ENCODE measurements at places on chromosomes 7 and 10.

GRCh38 chr7:91719008-91719407 is 161.5 kb downstream of the MTERF1 start:
- ATAC-seq: no peak

DNA sequence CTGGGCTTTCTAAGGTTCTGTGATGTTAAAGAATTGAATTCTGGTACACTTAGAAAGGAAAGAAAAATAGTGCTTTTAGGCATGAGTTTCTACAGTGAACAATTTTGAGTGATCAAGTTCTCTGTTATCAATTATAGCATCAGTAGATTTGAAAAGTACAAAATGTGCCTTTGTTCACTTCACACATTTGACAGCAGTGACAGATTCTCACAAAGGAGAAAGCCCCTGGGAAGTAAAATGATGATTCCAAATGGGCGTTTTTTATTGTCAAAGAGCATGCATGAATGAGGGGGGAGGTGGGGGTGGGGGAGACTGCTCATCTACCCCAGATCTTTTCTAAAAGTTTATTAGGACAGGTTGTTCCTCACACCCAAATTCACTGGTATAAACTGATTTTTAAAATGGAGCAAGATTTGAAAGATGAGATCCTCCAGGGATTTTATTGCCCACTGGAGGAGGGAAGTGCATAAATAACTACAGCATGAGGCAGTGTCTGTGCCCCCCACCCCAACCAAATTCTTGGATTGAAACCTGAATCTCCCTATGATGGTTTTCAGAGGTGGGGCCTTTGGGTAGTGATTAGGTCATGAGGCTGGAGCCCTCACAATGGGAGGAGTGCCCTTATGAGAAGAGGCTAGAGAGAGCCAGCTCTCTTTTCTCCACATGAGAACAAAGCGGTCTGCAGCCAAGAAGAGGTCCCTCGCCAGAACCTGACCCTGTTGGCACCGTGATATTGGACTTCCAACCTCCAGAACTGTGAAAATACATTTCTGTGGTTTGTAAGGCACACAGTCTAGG is 79.5 kb downstream of the AOAH start:
- no peak for ATAC-seq

DNA sequence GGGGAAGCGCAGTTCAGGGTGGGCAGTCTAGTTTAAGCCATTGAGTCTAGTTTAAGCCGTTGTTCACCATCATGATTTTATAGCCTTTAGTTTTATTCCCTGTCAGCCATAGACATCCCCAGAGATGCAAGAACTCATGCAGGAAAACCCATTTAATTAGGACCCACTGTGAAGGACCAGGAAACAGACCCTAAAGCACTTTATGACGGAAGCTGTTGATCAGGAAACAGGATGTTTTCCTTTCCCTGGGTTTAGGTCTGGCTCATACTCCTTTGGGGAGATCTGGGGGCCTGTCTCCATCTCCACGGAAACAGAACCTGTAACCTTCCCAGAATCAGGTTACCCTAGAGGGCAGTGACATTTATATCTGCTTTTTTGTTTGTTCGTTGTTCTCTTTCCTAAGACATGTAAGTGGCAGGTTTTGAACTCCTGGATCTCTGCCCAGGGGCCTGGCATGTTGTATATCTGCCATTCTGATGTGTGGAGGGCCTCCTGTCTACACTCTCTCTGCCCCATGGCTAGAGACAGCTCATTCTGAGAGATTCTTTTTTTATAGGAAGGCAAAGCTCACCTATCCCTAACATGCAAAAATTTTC is 657.2 kb upstream of the GALNT17 start:
- ATAC-seq: no peak

DNA sequence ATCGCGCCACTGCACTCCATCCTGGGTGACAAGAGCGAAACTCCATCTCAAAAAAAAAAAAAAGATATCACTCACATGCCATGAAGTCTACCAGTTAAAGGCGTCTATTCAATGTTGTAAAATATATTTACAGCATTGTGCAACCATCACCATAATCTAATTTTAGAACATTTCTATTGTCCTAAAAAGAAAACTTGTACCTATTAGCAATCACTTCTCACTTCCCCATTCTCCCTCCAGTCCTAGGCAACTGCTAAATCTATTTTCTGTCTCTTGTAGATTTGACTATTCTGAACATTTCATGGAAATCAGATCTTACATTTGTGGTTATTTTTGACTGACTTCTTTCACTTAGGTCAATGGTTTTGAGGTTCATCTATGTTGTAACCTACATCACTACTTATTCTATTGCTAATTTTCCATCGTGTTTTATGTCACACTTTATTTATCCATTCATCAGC is 25.2 kb upstream of the OTUD1 start:
- ATAC-seq: no peak

DNA sequence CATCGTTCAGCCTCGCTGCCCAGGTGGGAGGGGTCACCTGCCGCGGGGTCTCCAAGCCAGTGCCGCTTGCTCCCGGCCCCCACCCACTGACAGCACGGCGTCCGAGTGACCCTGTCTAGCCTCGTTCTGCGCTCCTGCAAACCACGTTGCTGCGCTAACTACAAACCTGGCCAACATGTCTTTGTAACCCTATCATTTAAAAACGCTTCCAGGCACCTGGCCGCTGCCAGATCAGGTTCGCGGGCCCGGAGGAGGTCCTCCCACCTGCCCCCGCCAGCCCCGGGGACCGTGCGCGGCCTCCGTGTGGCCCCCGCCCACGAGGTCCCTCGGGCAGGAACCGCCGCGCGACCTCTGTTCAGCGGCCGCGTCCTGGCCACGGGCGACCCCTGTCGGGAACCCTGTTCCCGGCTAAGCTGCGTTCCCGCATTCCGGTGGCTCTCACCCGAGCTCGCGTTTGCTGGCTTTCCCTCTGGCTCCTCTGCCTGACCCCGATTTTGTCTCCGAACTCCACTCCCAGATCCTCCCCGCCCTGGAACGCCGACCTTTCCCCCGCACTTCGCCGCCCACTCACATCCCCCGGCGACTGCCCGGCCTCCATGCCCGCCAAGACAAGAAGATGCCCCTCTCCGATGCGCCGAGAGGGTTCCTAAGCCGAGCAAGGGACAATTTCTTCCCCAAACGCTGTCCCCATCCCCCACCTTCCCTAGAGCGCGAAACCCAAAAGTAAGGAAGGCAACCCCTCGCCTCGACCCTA is 2.4 kb downstream of the SFMBT2 start:
- peak; percentile 50 for ATAC-seq

- no peak for ATAC-seq
These were observed 13.1 kb upstream of the SP8 start for GRCh38 chr7:20799566-20800366.

DNA sequence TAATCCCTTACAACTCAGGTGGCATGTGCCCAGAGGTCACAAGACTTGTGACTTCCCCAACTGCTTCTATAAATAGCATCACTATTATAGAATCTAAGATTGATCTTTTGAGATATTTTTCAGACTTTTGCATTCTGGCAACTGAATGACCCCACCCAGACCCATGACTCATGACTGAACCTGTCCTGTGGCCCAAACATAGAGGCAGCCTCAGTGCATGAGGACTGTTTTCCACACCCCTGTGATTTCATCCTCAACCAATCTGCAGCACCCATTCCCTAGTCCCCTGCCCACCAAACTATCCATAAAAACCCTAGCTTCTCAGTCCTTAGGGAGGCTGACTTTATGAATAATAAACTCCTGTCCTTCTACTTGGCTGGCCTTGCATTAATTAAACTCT is 84.5 kb downstream of the MICU1 start:
- no peak for ATAC-seq

DNA sequence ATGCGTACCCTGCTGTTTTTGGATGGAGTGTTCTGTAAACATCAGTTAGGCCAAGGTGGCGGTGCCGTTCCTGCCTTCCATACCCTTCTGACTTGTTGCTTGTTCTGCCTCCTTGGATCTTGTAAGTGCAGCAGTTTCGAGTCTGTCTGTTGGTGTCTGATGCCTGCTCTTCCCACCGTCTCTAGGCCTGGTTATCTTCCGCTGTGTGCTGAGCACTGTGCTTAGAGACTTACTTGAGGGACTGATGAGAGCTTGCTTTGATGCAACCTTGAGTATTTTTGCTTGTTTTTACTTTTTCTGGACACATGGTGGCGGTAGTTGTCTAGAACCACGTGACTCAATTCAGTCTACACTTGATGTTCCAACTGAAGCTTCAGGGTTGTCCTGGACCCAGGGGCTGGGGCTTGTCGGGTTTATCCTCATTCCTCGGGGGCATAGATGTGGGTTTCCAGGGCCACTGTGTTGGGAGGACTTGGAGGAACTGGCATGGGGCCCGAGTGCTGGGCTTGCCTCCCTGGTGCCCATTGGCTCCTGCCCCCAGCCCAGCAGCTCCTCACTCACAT is 14.4 kb upstream of the SPRN start:
- peak; percentile 56 for ATAC-seq

- no peak for ATAC-seq
These were observed 30.4 kb downstream of the SUGCT start for GRCh38 chr7:40165216-40165615.

- ATAC-seq: no peak
These were observed 31.2 kb upstream of the MSRB2 start for GRCh38 chr10:23063973-23064812.

DNA sequence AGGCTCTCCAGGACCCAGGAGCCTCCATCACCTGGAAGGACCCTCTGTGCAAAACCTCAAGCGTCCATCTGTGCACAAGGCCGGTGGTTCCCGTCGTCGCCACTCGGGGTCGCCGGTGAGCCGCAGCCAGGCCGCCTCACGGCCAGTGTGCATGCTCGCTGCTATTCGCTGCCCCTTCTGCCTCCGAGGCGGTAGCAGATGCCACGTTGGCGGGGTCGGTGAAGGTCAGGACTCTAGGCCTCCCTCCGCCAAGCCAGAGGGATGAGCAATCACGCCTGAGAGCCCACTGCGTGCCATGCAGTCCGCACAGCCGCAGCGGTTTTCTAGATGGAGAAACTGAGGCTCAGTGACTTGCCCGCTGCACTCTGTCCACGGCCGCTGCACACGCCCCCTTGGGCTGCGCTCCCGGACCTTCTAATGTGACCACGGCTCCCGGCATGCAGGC is 5.7 kb downstream of the UPK3B start:
- ATAC-seq: peak; percentile 80

- peak; percentile 14 for ATAC-seq
These were observed 35.9 kb downstream of the FAM53B start for GRCh38 chr10:124708246-124708779.

GRCh38 chr10:5551531-5552375 is 27.0 kb downstream of the CALML3 start:
- ATAC-seq: no peak

DNA sequence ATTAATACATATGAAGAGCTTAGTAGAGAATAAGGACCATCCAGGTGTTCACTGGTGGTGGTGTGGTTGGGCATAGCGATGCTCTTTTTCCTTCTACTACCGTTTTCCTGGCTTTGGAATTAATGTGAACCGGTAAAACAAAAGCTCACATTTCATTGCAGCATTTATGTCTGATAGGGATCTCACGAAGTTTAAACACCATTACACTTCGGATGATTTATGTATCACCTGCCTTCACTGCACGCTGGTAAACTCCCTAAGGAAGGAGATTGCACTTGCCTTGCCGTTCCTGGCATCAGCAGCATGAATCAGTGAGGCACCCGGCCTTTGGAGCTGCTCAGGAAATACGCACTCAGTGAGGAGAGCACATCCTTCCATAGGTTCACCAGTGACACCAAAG is 47.5 kb downstream of the WIPF3 start:
- no peak for ATAC-seq

- ATAC-seq: no peak
These were observed 77.1 kb downstream of the SEC23IP start for GRCh38 chr10:119969609-119970008.

DNA sequence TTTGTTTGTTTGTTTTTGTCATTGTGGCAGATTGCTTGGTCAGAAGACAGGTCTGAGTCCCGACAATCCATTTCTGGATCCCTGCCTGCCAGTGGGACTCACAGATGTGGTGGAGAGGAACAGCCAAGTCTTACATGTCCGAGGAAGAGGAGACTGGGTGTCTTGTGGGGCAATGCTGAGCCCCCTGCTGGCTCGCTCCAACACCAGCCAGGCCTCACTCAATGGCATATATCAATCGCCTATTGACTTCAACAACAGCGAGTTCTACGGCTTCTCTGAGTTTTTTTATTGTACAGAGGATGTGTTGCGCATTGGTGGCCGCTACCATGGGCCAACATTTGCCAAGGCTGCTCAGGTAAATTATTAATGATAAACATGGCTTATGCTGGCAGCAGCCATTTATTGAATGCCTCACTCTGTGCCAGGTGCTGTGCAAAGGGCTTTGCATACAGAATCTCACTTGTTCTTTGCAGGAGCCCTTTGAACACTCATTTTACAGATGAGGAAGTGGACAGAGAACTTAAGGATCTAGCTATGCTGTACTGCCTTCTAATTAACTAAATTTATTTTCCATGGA is 33.3 kb downstream of the COX15 start:
- no peak for ATAC-seq

DNA sequence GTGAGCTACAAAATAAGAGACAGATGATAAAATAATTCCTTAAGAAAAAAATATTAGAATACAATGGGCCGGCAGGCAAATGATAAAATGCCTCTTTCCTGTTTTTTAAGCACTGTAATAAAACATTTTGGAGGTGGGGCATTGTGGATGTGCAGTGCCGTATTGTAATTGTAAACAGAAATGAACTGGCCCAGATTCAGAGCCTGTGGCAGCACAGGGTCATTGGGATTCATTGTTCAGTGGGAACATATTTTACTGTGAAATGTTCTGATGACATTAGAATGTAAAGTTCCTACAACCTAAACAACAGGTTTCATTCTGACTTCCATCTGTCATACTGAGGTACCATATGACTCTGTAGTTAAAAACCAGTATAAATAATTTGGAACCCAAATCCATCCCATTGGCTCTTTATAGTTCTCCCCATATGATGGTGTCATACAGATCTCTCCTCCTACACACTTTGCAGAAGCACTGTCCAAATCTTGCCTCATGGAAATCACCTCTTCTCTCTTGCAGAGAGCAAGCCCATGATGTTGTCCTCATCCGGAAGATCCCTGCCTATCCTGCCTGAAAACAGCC is 264.6 kb downstream of the WDR37 start:
- ATAC-seq: no peak

GRCh38 chr7:1041551-1042491 is 2.5 kb upstream of the GPR146 start:
- ATAC-seq: no peak

GRCh38 chr7:157688533-157689268 is 351.9 kb downstream of the DNAJB6 start:
- ATAC-seq: no peak

DNA sequence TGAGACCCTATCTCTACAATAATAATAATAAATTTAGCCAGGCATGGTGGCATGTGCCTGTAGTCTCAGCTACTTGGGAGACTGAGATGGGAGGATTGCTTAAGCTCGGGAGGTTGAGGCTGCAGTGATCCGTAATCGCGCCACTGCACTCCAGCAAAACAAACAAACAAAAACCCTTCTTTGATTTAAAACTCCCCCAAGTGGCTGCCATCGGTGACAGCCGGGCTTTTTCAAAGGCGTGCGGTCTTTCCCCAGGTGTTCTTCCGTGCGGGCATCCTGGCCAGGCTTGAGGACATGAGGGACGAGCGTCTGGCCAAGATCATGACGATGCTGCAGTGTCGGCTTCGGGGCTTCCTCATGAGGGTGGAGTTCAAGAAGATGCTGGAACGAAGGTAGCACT is 1.9 kb upstream of the MYH16 start:
- no peak for ATAC-seq
